ENCODE measurements at places on chromosomes 13 and 19.

DNA sequence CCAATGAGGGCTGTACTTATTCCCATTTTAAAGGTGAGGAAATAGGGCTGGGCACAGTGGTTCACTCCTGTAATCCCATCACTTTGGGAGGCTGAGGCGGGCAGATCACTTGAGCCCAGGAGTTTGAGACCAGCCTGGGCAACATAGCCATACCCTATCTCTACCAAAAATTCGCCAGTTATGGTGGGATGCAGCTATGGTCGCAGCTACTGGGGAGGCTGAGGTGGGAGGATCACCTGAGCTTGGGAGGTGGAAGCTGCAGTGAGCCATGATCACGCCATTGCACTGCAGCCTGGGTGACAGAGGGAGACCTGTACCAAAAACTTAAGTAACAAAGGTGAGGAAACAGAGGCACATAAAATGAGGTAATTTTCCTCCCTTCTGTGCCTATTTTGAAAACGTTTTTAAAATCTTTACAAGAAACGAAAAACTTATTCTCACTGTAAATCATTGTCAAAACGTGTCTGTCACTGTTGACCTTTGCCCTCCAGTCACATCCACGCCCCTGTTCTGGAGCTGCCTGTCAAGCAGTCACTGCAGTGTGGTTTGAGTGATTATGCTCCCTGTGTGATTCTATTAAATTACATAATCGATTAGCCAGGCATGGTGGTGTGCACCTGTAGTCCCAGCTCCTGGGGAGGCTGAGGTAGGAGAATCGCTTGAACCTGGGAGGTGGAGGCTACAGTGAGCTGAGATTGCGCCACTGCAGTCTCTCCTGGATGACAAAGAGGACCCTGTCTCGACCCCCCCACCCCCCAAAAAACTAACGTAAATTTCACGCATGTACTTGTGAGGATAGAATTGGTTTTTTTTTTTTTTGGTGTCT lies 12.5 kb downstream of the NOP53 start:
- no peak for DNase-seq

- no peak for DNase-seq
Observed at GRCh38 chr13:76656056-76656455, 230.1 kb downstream of the KCTD12 start.

GRCh38 chr19:7122701-7123100 lies 53.2 kb downstream of the ZNF557 start:
- no peak for DNase-seq

DNA sequence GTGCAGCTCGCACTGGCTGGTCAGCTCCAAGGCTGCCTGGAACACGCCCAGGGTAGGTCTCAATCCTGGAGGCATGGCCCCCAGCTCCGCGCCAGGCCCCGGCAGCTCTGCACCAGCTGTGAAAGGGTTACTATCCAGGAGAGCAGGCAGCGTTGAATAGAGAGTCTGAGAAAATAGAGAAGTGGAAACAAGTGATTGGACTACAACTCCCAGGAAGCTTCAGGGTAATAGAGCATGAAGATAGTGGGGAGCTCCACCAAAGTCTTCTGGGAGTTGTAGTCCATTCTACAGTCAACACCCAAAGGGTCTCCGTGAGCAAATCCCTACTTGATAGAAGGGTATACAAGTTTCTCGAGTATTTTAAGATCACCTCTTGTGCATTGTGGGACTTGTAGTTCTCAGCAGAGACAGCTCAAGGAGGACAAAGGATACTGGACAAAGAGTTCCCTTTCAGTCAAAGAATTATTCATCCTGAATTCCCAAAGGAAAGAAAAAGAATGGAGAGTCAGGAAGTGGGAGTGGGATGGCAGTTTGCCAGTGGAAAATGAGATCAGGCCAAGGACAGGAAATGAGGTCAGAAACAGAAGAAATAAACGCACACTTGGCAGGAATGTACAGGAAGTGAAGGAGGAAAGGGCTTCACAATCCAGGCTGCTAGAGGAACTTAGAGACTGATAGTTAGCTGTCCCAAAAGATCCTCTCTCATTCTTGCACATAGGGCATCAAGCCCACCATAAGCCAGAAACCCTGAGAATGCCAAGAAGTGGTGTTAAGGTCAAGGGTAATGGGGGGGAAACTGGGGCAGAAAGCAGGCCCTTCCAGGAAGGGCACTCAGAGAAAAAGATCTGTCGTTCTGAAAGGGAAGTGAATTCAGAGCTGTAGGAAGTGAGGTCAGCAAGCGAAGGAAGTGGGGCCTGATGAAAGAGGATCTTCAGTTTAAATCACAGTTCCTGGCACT lies 5.5 kb upstream of the MAMSTR start:
- DNase-seq, result no peak

- no peak for DNase-seq
Observed at GRCh38 chr13:28622286-28622685, 36.6 kb upstream of the POMP start.

- no peak for DNase-seq
Observed at GRCh38 chr19:56092685-56093631, 28.1 kb downstream of the ZNF787 start.

DNA sequence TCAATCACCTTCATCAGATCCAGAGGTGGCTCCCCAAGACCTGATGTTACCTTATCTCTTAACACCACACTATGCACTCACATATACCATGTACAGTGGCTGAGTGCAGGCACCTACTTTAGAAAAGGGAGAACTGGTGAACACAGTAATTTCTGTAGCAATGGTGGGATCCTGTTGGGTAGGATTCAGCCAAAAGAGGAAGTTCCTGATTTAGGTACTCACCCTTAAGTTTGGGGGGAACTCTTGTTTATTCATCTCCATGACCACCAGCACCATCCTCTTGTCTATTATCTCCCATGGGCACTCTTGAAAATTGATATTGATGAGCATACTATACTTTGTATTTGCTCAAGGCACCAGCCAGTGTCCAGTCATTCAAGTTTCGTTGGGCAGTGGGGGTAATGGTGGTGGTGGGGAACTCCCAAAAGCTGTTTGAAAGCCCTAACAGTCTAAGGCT lies 324.4 kb downstream of the LMO7 start:
- no peak for DNase-seq

GRCh38 chr19:50967929-50968715 lies 1.3 kb downstream of the KLK6 start:
- DNase-seq, result no peak

- DNase-seq, result no peak
Observed at GRCh38 chr19:18299654-18300053, 18.2 kb upstream of the JUND start.
